ENCODE measurements at places on chromosomes 1 and 21.

- no peak for DNase-seq
Observed at GRCh38 chr1:200038325-200038980, 10.9 kb downstream of the NR5A2 start.

DNA sequence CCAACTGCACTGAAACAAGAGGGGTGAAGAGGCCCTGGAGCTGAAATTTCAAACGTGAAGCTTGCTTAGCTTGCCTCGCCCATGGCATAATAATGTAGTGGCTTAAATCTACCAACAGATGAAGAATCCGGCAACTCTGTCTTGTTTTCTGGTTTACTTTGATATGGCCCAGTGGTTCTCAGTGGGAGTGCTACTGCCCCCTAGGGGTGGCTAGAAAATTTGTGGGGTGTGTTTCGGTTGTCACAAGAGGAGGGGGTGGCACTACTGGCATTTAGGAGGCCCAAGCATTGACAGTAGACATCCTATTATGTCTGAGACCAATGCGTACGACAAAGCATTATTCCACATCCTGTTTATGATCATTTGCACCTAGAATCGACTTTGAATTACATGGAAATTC, 51.9 kb upstream of the C8B start:
- no peak for DNase-seq

- no peak for DNase-seq
Observed at GRCh38 chr1:31750858-31751510, 13.2 kb downstream of the ADGRB2 start.

- DNase-seq = no peak
Observed at GRCh38 chr1:100090471-100090870, 42.3 kb downstream of the SASS6 start.

- no peak for DNase-seq
Observed at GRCh38 chr1:179856296-179856695, 21.3 kb downstream of the TOR1AIP2 start.

DNA sequence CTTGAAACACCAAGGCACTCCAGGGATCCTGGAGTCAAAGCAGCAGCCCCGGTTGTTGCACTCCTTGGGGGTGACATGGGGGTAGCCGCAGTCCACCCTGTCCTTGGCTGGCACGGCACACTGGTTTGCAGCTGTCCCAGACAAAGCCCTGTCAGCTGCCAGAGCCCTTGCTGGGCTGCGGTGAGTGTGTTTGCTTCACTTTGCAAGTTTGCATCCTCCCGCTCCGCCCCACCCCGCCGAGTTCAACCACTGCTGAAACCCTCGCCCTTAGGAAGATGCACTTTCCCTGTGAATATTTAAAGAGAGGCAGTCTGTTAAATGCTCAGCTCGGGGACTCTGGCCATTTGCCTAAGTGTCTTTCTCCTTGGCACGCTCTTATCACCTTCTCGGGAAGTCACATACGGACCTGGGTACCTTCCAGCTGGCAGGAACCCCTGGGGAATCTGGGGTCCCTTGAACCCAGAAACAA, 1.7 kb downstream of the TFF3 start:
- no peak for DNase-seq

- DNase-seq = no peak
Observed at GRCh38 chr1:101017448-101017847, 8.1 kb downstream of the DPH5 start.

DNA sequence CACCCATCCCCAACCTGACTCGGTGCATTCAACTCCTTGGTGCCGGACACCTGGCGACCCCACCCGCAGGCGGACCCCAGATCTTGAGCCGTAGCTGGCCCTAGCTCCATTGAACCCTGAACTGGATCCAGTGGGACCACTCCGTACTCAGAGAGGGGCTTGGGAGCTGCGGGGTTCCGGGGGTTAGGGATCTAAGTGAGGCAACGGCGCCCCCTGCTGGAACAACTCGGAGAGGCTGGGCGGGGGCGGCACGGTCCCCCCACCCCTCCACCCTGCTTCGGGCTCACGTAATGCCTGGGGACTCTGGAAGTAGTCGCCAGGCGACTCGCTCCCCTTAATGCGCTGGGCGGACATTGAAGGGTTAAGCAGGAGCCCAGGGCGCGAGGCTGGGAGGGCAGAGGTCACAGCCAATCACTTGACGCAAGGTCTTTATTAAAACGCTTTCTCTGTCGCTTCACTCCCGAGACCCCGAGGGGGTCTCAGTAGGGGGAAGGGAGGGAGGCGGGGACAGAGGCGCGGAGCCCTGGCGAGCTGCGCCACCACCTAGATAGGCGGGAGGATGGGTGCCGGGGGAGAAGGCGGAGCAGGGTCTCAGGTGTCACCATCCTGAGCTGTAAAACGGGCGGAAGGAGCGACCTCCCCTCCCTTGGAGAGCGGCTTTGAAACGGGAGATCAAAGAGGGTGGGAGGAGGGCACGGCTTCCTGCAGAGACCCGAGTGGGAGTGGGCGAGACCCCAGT, 704 bp upstream of the CRABP2 start:
- peak; percentile 66 for DNase-seq

DNA sequence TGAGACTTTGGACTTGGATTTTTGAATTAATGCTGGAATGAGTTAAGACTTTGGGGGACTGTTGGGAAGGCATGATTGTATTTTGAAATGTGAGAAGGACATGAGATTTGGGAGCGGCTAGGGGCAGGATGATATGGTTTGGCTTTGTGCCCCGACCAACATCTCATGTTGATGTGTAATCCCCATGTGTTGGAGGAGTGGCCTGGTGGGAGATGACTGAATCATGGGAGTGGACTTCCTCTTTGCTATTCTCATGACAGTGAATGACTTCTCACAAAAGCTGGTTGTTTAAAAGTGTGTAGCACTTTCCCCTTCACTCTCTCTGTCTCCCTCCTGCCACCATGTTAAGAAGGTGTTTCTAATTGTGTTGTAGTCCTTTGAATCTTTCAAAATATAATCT, 9.3 kb upstream of the PHGDH start:
- DNase-seq = no peak

- no peak for DNase-seq
Observed at GRCh38 chr1:93016171-93016570, 54.9 kb upstream of the DIPK1A start.

- DNase-seq = no peak
Observed at GRCh38 chr1:234913278-234913649, 215.4 kb downstream of the TOMM20 start.

- no peak for DNase-seq
Observed at GRCh38 chr1:214019499-214019898, 31.7 kb downstream of the PROX1 start.

DNA sequence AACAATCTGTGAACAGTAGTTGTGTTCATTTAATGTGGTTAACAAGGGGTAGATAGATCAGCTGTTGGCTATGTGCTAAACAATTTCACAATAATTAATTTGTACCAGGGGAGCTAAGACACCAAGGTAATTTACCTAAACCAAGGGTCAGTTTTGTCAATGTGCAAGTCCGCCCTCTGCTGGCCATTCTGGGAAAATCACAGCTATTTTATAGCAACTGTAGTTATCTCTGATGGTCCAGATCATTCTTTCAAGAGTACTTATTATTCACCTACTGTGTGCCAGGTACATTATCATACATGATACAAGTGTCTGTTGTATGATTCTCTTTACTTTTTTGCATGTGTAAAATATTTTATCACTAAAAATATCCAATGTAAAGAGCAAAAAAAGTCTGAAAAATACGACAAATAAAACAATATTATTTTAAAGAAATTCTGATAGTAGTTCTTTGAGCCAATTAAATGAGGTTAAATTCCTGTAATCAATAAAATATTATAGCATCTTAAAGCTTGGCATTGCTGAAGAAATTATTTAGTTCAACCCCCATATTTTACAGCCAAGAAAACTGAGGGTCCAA, 312.3 kb upstream of the FAM78B start:
- DNase-seq = peak; percentile 32

- DNase-seq = no peak
Observed at GRCh38 chr21:33059380-33059841, 10.5 kb upstream of the OLIG1 start.

DNA sequence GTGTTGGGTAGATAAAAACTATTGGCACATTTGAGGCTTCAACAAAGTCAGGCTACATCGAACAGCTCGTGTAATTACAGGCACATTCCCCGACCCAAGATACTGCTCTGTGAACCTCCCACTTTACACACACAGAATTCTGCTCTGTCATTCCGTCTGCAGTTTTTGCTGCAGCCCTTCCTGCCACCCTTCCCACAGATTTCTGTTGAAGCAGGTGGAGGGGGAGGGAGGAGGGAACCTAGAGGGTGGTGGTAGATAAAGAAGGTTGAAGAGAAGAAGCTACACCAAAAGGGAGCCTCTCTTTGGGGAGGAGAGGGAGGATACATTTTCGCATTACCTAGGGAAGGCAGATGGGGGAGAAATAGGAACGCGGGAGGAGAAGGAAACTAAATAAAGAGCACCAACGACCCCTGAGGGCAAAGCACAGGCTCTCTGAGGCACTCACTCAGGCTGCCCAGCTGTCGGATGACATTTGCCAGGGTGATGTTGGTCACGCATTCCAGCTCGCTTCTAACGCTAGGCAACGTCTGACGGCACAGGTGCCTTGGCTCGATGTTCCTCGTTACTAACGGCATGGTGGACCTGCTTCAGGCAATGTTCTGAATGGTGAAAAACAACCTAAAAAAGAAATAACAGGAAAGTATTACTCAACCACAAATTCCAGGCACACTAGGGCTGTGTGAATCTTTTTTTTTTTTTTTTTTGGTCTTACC, 36.0 kb downstream of the GPR3 start:
- DNase-seq = peak; percentile 89

DNA sequence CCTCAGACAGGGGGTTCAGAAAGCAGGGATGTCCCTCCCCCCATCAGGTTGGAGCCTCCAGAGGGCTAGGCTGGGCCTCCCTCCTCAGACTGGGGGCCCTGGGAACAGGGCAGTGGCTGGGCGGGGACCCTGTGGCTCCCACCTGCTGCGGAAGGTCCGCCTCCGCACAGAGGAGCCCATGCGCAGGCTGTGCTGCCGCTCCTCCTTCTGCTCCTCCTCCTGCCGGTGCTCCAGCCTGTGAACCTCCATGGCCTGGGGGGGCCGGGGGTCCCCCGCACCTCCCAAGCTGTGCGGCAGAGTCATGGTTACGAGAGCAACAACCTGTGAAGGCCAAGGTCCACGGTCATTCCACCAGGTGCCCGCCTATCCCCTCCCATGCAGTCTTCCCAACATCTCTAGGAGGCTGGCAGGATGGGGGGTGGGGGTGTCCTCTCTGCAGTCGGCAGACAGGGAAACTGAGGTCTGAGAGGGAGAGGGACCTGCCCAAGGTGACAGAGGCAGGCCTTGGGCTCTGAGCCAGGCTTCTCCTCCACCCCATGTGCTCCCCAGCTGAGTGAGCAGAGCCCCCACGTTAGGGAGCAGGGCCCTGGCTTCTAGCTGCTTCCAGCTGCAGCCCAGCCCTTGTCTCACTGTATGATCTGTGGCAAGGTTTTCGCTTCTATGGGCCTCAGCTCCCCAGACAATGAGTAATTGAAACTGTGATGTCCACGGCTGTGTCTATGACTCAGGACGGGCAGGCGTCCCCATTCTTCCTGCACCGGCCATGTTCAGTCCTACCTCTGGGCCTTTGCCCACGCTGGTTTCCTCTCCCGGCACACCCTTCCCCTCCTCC, 3.4 kb downstream of the MYOM3 start:
- no peak for DNase-seq

DNA sequence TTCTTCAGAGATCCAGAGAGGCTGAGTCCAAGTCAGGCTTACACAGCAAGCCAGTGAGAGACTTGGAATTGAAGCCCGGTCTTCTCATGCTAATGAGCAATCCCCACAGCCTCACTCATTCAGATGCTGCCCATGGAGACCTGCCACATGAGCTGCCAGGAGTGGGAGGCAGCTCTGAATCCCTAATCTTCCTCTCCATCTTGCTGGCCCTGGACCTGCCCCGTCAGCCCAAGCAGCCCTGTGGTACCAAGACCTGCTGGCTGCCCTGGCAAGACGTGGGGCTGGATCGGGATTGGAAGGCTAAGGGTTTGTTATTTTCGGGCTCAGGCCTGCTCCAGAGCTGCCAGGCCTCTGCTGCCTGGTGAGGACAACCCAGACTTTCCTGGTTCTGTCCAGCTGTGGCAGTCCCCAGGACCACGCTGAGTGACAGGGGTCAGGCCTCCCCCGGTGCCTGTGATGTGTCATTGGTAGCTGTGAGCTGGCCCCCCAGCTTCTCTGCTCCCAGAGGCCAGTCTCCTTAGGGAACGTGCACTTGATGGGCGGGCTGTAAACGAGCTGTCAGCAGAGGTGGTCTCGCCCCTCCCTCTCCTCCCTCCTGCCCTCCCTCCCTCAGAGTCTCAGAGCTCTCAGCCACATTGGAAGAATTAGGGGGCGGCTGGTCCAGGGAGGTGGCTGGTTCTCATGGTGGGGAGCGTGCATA, 135.0 kb downstream of the FOXD2 start:
- DNase-seq = no peak

- no peak for DNase-seq
Observed at GRCh38 chr1:54237586-54237985, 37.6 kb downstream of the MRPL37 start.

DNA sequence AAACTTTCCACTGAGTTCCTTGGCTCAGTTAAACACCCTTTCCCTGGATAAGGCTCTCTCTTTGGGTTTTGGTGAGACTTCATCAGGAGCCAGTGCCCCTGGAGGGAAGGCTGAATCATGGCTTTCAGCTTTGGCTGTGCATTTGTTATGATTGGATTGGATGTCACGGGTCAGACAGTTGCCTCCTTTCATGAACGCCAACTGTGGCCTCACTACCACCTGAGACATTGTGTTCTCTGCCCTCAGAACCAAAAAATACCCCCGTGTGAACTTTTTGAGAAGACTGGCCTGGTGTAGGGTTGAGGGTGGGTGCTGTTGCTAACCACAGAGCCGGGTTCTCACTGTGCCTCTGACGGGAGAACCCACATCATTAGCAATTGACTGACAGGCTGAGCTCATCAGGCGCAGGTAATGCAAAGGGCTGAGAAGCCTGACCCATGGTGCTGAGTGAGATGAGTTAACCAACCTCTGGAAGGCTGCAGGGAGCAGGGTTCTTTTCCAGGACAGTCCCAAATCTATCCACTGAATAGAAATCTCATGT, 65.6 kb downstream of the HHAT start:
- peak; percentile 83 for DNase-seq

GRCh38 chr21:28704746-28705145, 287.9 kb downstream of the LTN1 start:
- peak; percentile 20 for DNase-seq

DNA sequence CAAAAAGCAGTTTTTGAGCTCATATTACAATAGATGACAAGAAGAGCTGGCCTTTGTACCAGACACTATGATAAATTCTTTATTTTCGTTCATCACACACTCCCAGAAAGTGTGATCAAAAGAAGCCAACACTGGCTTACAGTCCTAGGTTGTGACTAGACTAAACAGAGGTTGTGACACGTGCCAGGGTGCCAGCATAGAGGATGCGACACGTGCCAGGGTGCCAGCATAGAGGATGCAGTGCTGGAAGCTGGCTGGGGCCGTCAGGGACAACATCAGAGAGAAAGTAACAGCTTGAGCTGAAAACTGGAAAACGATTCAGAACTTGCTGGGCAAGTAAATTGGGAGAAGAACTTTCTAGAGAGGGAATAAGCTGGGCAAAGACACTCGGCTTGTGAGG, 2.2 kb downstream of the MTARC1 start:
- DNase-seq = no peak

GRCh38 chr1:246350745-246351144, 156.3 kb downstream of the SMYD3 start:
- no peak for DNase-seq

Data from breast epithelium (tissue), 4 donors.